DMS 273 treated with DMSO at 0.1 percent for 48 hours (cell line): ENCODE measurements at places on chromosomes 11 and 22.

- DNase-seq: no peak
Measured at GRCh38 chr11:66333896-66334604, 2.2 kb downstream of the RIN1 start.

DNA sequence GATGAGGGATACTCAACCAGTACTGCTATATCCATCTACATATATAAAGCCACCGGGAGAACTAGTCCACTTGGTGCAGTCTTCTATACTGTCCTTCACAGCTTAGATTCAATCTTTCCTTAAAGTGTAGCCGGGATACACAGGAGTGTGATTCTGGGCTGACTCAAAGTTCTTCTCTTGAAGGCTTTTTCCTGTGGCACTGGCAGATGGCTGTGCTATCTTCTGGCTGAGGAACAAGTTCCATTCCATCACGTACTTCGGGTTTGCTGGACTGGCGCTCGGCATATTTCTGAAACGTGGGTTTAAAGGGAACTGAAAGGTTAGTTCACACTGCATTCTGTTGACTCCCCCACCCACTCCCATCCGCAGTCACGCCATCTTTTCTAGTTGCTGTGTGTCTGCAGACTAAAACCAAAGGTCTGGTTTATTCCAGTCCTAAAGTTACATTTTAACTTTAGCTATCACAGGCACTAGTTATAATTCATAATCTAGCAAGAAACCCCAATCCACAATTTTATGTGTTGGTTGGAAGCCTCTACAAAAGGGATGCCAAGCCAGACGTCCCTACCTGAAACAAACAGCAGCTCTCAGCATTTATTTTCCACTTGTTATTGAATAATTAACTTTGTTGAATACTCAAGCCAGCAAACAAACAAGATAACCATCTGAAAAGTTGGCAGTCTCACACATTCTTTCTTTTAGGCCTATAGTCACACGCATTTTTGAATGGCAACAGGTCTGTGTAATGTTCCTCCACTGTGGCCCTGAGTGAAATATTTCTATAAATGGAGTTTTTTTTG is 7.5 kb upstream of the C11orf65 start:
- no peak for DNase-seq

DNA sequence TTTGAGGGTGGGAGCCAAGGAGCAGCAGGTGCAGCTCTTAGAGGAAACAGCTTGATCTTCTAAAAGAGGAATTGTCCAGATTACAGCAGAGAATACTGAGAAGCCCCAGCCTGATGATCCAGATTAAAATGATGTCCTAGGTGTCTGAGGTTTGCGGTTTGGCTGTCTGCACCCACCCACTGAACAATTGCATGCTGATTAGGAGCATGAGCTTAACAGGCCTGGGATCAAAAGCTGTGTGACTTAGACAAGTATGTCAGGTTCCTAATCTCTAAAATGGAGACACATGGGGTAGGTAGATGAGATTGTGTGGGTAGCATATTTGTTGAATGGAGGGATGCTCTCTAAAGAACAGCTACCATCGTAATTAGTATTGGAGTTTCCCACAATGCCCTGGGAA is 166.8 kb upstream of the SEZ6L start:
- no peak for DNase-seq

DNA sequence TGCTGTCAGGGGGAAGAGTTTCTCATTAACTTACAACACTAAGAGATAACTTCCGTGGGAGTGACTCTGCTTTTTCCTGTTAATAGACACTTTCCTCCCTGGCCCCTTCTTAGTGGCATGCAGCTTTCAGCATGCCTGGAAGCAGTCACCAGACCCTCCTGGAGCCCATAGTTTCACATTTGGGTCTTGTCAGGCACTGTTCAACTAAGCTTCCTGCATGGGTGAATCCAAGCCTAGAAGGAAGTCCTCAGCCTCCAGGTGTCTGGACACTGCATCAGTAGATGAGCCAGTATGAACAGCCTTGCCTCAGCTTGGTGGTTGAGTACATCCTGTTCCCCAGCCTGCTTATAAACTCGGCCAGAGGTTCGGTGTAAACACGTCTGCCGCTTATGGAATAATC is 68.1 kb downstream of the PPP6R3 start:
- no peak for DNase-seq

DNA sequence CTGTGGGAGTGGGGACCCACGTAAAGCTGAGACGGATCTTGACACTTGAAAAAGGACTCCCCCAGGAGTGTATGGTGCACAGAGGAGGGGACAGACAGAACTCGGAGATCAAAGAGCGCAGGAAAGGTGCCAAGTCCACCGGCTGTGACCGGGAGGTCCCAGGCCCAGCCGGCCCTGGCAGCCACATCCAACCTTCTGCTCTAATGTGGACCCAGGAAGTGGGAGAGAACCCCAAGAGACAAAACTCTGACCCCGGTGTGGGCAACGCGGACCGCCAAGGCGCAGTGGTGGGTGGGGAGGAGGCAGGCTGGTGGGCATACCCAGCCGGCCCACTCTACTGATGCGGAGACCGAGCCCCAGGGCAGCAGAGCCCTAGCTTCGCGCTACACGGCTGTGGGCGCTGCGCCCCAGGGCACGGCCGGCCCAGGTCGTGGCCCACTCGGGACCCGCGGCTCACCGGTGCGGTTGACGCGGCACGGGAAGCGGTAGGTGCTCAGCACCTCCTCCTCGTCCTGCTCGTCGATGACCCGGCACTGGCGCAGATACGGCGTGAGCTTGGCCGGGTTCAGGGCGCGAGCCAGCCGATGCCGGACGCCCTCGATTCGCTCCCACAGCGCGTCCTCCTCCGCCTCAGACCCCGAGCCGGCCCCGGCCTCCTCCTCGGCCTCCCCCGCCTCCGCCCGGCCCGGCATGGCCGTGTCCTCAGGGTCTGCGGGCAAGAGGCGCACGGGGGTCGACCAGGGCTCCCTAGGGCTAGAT is 527 bp downstream of the CARD10 start:
- no peak for DNase-seq

- DNase-seq: no peak
Measured at GRCh38 chr11:110295531-110296225, 736 bp downstream of the RDX start.

- no peak for DNase-seq
Measured at GRCh38 chr11:126602993-126603392, 247.5 kb downstream of the ST3GAL4 start.

GRCh38 chr11:9230296-9230695 is 34.9 kb downstream of the DENND5A start:
- no peak for DNase-seq

- no peak for DNase-seq
Measured at GRCh38 chr22:50581950-50582492, 628 bp downstream of the CHKB start.
